ENCODE measurements at places on chromosomes 2 and 18. TPM values are rescaled to one million over a fixed set of nuclear protein-coding genes. Genes with fewer than 3 reads are reported as not detected.

GRCh38 chr2:40192864-40193669, 258.8 kb downstream of the SLC8A1 start:
- H3K4me1 ChIP-seq = no peaks in the 10 kb centered on the region
- no peak for DNase-seq
- H3K4me3 ChIP-seq = no peak overlapping the region
- H3K27me3 ChIP-seq = no peaks in the 10 kb centered on the region

DNA sequence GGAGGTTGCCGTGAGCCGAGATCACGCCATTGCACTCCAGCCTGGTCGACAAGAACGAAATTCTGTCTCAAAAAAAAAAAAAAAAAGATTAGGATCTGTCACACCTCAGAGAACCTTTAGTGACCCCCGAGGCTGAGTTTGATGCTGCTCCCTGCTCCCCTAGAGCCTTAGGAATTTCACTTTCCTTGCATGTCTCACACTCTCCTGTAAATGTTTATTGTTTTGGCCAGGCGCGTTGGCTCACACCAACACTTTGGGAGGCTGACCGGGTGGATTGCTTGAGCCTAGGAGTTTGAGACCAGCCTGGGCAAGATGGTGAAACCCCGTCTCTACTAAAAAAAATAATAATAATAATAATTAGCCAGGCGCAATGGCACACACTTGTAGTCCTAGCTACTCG, 31.5 kb downstream of the SRSF7 start:
- H3K36me3 ChIP-seq = no peaks in the 10 kb centered on the region
- H3K4me1 ChIP-seq = no peaks in the 10 kb centered on the region
- H3K4me3 ChIP-seq = no peak overlapping the region
- H3K27me3 ChIP-seq = no peaks in the 10 kb centered on the region

GRCh38 chr2:99424371-99424770, 65.4 kb downstream of the REV1 start:
- no peak overlapping the region for H3K4me3 ChIP-seq
- no peaks in the 10 kb centered on the region for H3K4me1 ChIP-seq
- DNase-seq = no peak
- no peaks in the 10 kb centered on the region for H3K27me3 ChIP-seq
- no peak overlapping the region for H3K27ac ChIP-seq
- H3K36me3 ChIP-seq = peaks cover 4% of the 10 kb centered on the region

DNA sequence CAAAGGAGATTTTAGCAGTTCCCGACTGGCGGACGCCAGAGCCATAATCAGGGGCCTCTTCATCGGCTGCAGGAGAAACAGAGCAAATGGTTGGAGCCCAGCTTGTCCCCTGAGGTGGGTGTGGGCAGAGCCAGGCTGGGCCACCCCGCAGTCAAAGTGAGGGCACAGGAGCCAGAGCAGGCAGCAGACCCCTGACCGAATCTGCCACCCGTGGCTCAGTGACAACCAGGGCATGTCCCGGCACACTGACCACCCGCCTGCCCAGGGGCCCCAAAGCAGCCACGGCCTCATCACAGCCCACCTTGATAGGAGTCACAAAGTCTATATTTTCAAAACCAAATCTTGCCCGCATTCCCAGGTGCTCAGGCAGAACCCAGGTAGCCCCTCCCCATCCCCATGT, 55.6 kb downstream of the AQP12A start:
- H3K4me1 ChIP-seq = no peaks in the 10 kb centered on the region
- no peaks in the 10 kb centered on the region for H3K36me3 ChIP-seq
- H3K27me3 ChIP-seq = no peaks in the 10 kb centered on the region
- no peak overlapping the region for H3K27ac ChIP-seq
- no peak overlapping the region for H3K4me3 ChIP-seq

- peaks cover 21% of the 10 kb centered on the region for H3K4me1 ChIP-seq
- H3K36me3 ChIP-seq = no peaks in the 10 kb centered on the region
- DNase-seq = peak; percentile 66
- H3K27ac ChIP-seq = peak overlapping the region; percentile 22
- no peaks in the 10 kb centered on the region for H3K27me3 ChIP-seq
Measured at GRCh38 chr18:56873441-56874140, 222.4 kb downstream of the WDR7 start.

DNA sequence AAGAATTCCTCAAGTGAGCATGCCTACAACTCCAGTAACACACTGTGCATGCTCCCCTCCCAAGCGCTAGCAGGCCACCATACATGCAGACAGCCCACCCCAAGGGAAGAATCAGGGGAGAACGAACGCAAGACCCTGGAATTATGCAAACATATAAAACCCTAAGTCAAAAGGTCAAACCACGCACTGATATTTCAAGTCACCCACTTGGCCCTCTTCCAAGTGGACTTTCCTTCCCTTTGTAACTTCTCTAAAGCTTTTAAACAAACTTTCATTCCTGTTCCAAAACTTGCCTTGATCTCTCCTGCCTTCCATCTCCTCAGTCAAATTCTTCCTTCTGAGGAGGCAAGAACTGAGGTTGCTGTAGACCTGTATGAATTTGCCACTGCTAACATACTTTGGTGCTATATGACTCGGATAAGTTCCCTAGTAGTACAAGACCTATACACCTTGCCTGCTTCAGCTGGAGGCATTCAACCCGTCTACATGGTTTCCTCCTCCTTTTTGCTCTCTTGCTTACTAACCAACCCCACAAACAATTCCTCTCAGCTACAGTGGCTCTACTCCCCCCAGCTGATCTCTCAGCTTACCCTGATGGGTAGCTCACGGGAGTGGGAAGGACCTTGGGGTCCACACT, 11.1 kb upstream of the RPIA start:
- H3K4me1 ChIP-seq = no peaks in the 10 kb centered on the region
- peaks cover 6% of the 10 kb centered on the region for H3K36me3 ChIP-seq
- no peak for DNase-seq
- no peaks in the 10 kb centered on the region for H3K27me3 ChIP-seq
- H3K27ac ChIP-seq = no peak overlapping the region
- H3K4me3 ChIP-seq = no peak overlapping the region

DNA sequence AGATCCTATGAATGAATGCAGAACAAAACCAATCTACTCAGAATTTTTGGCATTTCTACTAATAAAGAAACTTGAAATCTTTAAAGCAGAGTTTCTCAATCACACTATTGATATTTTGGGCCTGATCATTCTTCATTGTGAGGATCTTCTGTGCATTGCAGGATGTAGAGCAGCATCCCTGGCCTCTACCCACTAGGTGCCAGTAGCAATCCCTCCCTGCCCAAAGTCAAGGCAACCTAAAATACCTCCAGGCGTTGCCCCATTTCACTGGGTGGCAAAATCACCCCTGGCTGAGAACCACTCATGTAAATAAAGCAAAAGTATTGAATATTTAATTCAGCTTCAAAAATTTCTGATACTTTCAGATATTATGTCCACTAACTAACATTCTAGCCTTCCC, 213.0 kb downstream of the SP3 start:
- H3K4me1 ChIP-seq = peaks cover 49% of the 10 kb centered on the region
- no peaks in the 10 kb centered on the region for H3K36me3 ChIP-seq
- no peaks in the 10 kb centered on the region for H3K27me3 ChIP-seq
- H3K27ac ChIP-seq = no peak overlapping the region

- H3K27ac ChIP-seq = no peak overlapping the region
- H3K27me3 ChIP-seq = no peaks in the 10 kb centered on the region
- DNase-seq = no peak
- no peak overlapping the region for H3K4me3 ChIP-seq
- no peaks in the 10 kb centered on the region for H3K36me3 ChIP-seq
Measured at GRCh38 chr18:57839942-57840381, 36.8 kb upstream of the ATP8B1 start.

DNA sequence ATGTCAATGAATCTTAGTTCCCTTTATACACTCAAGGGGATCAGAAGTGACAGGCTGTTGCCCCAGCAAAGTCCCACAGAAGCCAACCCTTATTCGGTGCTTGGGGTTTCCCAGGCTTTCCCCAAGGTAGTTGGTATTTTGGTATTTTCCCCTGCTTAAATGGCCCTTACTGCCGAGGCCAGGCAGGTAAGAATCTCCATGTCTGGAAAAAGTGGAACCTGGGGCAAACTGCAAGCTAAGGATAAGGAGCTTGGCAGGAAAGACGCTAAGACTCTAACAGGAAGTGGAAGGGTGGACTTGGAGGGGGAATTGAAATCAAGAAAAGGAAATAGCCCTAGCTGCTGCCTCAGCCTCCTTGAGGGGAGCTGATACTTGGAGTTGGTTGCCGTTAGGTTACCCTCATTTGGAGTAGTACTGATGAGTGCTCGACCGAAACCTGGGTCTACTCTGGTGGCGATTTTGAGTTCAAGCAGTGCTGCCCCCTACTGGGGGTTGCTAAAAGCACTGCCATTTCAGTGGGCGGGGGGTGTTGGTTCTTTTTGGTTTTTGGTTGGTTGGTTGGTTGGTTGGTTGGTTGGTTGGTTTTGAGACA, 3.3 kb upstream of the GPBAR1 start:
- H3K4me3 ChIP-seq = no peak overlapping the region
- H3K4me1 ChIP-seq = peaks cover 14% of the 10 kb centered on the region
- H3K27ac ChIP-seq = no peak overlapping the region
- no peaks in the 10 kb centered on the region for H3K36me3 ChIP-seq

DNA sequence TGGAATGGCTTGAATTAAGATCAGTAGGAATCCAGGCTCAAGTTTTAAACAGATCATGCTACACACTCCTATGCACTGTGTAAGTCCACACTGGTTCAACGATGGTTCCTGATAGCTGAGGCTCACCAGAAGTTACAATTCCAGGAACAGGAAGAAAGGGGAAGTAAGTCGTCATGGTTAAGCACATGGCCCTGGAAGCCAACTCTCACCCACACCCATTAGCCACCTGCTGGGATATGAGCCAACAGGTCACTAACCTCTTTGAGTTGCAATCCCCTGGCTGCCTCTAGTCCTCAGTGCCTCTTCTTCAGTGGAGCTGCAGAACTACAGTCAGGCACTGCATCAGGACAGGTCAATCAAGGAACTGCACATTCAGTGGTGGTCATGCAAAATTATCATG, 133.5 kb downstream of the TMEM182 start:
- H3K27ac ChIP-seq = no peak overlapping the region
- no peaks in the 10 kb centered on the region for H3K36me3 ChIP-seq
- no peaks in the 10 kb centered on the region for H3K27me3 ChIP-seq
- H3K4me1 ChIP-seq = peaks cover 33% of the 10 kb centered on the region
- DNase-seq = no peak

GRCh38 chr2:65349863-65350262, 82.5 kb downstream of the SPRED2 start:
- no peaks in the 10 kb centered on the region for H3K27me3 ChIP-seq
- peaks cover 37% of the 10 kb centered on the region for H3K4me1 ChIP-seq
- no peak overlapping the region for H3K4me3 ChIP-seq
- no peak overlapping the region for H3K27ac ChIP-seq
- H3K36me3 ChIP-seq = no peaks in the 10 kb centered on the region

GRCh38 chr2:142321706-142322280, 191.0 kb upstream of the LRP1B start:
- H3K27me3 ChIP-seq = no peaks in the 10 kb centered on the region
- H3K4me1 ChIP-seq = no peaks in the 10 kb centered on the region
- DNase-seq = no peak

GRCh38 chr2:238843476-238843875, 4.4 kb upstream of the TWIST2 start:
- H3K4me1 ChIP-seq = peaks cover 11% of the 10 kb centered on the region
- H3K27ac ChIP-seq = no peak overlapping the region
- no peak overlapping the region for H3K4me3 ChIP-seq
- DNase-seq = no peak
- H3K36me3 ChIP-seq = no peaks in the 10 kb centered on the region
- peaks cover 68% of the 10 kb centered on the region for H3K27me3 ChIP-seq

DNA sequence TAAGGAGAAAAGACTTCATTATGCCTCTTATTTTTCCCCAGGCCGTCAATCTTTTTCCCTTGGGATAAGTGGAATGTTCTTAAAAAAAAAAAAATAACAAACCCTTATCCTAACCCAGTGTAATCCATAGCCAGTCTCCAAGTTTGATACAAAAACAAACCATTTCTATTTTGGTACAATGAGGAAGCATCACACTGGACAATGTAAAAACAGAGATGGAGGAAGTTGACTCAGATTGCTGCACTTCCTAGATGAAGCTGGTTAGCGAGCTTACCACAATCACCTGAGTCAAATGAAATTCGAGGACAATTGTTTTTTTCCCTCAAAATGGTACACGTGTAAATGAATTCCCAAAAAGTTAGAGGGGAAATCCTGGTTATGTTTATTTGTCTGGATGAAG, 259.7 kb downstream of the TCF4 start:
- peaks cover 13% of the 10 kb centered on the region for H3K4me1 ChIP-seq
- H3K27ac ChIP-seq = no peak overlapping the region
- no peaks in the 10 kb centered on the region for H3K27me3 ChIP-seq
- H3K36me3 ChIP-seq = no peaks in the 10 kb centered on the region
- no peak overlapping the region for H3K4me3 ChIP-seq

DNA sequence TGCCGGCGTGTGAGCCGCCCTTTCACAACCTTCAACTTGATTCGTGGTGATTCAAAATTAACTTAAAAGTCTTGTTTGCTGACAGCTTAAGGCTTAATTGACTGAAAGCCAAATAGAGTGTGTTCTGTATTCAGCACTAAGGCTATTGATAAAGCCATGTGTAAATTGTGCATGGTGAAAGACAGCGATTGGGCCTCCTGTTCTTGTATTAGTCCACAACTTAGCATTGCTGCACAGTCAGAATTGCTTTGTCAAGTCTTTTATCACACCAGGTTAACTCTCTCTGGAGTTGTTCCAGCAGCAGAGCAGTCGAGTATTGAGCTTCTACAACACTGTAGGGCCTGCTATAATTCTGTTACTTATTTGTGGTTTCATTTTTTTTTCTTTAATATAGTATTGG, 210.1 kb downstream of the WDR7 start:
- no peaks in the 10 kb centered on the region for H3K36me3 ChIP-seq
- no peak overlapping the region for H3K27ac ChIP-seq
- no peaks in the 10 kb centered on the region for H3K27me3 ChIP-seq
- H3K4me1 ChIP-seq = no peaks in the 10 kb centered on the region

DNA sequence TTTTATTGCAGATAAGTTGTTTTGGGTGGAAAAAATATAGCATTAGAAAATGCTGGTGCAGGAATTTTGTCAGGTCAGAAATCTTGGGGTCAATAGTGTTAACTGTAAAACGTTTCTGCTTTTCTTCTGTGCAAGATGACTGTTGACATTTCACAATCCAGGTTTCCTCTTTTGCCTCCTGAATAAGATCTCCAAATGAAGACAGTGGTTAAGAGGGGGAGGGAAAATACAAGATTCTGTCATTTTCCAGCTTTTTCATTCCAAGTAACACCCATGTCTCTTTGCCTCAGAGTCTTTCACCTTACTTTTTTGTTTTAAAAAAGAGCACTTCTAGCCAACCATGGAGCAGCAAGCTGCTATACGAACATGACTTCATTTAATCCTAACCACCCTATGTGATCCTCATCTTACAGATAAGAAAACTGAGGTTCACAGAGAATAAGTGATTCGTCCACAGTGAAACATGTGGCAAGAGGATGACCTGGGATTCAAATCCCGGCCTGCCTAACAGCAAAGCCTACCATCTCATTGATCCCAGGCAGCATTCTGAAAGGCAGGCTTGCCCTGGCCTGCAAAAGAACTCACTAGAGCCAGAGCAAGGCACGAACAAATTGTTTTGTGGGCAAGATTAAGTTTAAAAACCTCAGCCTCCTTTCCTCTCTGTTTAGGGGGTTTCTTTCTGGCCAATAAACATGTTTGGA, 3.0 kb downstream of the PLEK start:
- no peak for DNase-seq
- no peak overlapping the region for H3K27ac ChIP-seq
- no peak overlapping the region for H3K4me3 ChIP-seq
- H3K4me1 ChIP-seq = no peaks in the 10 kb centered on the region
- no peaks in the 10 kb centered on the region for H3K36me3 ChIP-seq

Gene MRPS5
- total RNA-seq = 56.2 TPM

Gene KATNAL2
- 39.9 TPM for total RNA-seq

Gene CBLN2
- not detected for total RNA-seq

Gene DQX1
- total RNA-seq = 0.71 TPM

Gene MC2R
- total RNA-seq = not detected

Gene PLGLB1
- total RNA-seq = 1.6 TPM

Gene ACOXL
- total RNA-seq = 2.9 TPM

Gene DSG1
- total RNA-seq = not detected

Gene KCNG3
- total RNA-seq = 7.8 TPM
